Activated naive CD4-positive, alpha-beta T cell (primary cell): ENCODE measurements at places on chromosomes 16 and 17.

DNA sequence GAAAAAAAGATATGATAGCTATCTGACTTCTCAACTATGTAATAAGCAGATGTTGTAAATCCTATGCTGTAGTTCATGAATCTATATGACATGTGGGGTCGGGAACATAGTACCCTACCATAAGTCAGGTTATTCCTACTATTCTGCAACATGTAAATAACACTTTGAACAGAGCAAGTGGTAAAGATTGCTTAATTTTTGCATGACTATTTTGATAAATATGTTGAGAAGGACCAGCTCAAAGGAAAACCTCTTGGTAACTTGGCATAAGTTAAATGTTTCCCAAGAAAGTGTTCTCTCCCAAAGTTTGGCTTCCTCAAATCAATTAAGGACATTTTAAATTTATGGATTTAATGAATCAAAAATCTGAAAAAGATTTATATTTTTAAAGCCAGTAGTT lies 62.1 kb downstream of the ABHD15 start:
- no peak for DNase-seq

- no peak for DNase-seq
Observed at GRCh38 chr16:11405331-11406176, 60.3 kb downstream of the RMI2 start.

DNA sequence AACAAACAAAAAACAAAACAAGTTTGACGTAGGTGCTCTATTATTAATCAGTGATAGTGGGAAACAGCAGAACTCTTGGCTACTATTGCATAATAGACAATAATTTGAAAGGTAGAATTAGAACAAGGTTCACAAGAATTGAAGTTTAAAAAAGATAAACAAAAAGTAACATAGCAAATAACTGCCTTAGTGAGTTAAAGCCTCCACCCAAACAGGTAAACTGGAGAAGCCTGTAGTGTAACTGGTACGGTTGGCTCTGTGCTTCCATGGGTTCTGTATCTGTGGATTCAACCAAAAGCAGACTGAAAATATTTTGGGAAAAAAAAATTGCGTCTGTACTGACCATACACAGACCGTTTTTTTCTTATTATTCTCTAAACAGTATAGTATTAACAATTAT lies 38.5 kb downstream of the MBTD1 start:
- DNase-seq: no peak

GRCh38 chr16:11994143-11995119 lies 17.9 kb downstream of the SNX29 start:
- no peak for DNase-seq

GRCh38 chr16:27313422-27314160 lies at the start of gene IL4R:
Gene IL4R (plus strand): TSS chr16:27313974. CDS start chr16:27340204, 26,230 bp downstream.
- no peak for DNase-seq
